ENCODE measurements at places on chromosomes 12 and 14.
A peak's percentile ranks its signal among the peaks of the same experiment; 100 is the strongest.

GRCh38 chr12:14239350-14239934, 126.0 kb upstream of the ATF7IP start:
- peak; percentile 83 for DNase-seq

DNA sequence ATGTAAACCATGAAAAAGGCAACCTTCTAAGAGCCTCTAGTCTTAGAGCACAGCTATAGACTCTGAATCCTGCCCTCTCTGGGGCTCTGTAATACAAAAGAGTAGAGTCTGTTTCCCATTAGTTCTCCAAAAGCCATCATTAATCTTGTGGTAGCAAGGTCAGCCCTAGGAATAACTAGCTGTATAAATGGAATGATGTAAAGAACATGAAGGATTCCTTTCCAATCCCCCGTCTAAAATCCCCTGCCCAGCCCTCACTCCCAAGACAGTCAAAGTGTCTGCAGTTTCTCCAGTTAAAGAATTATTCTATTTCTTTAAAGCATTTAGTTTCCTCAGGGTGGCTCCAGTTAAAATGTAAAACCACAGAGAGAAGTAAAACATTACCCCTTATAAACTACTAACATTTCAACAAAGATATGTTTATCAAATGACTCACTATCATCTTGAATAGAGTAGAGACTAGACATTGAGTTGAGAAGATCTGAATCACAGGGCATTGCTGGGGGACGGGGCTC, 104.2 kb downstream of the ST8SIA1 start:
- peak; percentile 92 for DNase-seq

DNA sequence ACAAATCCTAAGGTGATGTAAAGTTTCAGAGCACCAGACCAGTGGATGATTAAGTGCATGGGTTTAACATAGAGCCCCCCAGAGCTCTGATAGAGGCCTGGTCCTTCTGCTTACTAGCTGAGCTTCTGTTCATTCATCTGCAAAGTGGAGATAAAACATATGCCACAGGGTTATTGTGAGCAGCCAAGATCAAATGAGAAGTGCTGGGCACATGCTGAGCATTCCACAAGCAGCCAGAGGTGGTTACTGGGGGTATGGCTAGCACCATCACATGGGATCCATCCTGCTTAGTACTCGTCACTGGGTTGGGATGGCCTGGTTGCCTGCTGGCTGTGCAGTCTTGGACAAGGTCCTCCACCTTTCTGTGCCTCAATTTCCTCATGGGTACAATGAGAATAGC, 18.0 kb upstream of the SMUG1 start:
- DNase-seq, result no peak

DNA sequence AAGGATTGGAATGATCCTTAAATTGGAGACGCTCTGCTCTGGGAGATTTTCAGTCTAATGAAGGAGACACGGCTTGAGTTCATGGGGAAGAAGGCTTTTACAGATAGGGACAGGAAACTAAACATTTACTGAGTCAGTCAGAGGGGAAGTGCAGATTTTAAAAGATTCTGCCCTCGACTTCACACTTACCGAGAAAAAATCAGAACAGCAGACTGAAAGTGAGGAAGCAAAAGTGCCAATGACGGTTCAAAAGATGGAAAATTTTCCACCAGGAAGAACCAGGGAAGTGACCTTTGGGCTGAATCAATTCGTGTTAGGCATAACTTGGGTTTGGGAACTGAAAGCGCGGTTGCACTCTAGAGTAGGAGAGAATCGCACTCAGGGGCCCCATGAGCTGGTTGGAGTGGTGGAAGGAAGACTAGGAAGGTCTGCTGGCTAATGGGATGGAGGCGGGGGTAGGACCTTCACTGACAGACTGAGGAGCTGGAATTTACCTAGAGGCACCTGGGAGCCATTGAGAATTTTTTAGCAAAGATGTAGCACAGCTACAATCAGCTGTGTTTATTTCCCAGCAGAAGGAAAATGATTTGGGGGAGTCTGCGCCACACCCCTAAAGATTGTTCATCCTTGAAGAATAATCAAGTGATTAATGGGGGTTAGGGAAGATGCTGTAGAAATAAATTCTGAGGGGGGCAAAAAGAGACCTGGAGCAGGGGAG, 1.2 kb downstream of the KCNK13 start:
- DNase-seq, result no peak

- DNase-seq, result peak; percentile 39
These were observed 35.0 kb upstream of the NAV3 start for GRCh38 chr12:77795699-77796098.

GRCh38 chr14:104856157-104856868, 8.8 kb upstream of the CEP170B start:
- no peak for DNase-seq

DNA sequence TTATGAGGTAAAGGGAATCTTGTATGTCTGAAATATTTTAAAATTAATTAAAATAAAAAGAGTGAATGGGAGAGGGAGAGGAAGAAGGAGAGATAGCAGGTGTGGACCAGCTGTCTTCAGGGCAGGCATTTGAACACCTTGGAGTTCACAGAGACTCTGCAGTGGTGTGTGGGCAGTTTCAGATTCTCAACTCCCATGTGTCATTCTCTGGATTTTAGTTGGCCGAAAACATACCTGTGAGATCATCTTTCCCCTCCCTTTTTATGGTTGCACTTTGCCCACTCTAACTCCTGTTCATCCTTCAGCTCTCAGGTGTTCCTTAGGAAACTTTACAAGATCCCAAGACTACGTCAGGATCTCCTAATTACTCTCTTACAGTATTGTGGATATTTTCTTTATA, 108.1 kb downstream of the ERC1 start:
- no peak for DNase-seq

DNA sequence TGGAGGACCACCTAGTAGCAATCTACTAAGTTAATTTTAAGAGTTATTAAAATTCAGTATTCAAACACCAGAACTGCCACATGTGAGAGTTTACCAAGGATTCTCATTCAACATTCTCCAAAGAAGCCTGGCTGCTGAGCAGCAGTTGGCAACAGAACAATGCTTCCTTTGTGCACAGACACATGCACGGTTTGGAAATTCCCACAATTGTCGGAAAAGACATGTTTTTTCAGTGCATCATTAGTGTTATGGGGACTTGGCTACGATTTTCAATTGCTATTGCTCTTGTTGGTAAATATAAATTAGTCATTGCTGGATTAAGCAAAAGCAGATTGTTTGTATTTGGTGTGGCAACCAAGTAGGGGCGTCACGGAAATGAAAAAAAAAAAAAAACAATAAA, 22.2 kb downstream of the ST8SIA1 start:
- no peak for DNase-seq

DNA sequence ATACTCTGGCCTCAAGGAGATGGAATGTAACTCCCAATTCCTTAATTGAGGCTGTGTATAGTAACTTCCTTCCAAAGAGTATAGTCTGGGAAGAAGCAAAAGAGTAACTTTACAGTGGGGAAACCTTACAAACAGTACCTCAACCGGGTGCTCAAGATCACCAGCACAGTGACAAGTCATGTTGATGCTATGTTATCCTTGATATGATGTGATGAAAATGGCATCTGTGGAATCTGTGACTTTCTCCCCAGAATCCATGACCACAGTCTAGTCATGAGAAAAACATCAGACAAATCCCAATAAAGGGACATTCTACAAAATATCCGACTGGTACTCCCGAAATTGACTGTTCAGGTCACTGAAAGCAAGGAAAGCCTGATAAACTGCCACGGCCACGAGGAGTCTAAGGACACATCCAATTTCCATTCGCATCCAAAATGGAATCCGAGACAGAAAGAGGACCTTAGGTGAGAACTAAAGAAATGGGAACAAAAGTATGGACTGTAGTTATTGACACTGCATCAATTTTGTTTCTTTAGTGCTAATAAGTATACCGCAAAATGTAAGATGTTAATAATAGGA, 97.3 kb upstream of the FRMD6 start:
- peak; percentile 96 for DNase-seq

- no peak for DNase-seq
These were observed 78.9 kb downstream of the NOS1 start for GRCh38 chr12:117282490-117282889.

DNA sequence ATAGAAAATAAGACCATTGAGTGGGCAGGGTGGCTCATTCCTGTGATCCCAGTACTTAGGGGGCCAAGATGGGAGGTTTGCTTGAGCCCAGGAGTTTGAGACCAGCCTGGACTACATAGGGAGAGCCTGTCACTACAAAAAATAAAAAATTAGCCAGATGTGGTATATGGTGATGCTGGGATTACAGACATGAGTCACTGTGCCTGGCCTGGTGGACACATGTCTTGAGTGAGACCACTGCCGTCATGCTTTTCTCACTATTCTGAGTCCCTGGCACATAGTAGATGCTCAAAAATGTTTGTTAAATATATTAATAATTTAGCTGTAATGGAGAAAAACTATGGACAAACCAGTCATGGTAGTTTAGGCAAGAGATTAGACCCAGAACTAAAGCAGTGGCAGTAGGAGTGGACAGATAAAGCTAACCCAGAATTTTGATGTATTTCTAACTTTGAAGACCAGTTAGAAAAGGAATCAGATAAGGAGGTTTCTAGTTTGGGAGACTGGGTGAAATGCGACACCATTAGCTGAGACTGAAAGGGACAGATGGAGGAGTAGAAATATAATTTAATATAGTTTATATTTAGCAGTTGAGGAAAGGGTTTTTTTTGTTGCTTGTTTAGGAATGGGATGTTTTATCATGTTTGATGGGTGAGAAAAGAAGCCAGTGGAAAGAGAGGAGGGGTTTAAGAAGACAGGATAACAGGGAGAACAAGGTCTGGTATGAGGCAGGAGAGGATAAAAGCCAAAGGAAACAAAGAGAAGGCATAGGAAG, 7.4 kb upstream of the PTGES3 start:
- peak; percentile 28 for DNase-seq

GRCh38 chr14:82045339-82045738, 511.7 kb upstream of the SEL1L start:
- no peak for DNase-seq

DNA sequence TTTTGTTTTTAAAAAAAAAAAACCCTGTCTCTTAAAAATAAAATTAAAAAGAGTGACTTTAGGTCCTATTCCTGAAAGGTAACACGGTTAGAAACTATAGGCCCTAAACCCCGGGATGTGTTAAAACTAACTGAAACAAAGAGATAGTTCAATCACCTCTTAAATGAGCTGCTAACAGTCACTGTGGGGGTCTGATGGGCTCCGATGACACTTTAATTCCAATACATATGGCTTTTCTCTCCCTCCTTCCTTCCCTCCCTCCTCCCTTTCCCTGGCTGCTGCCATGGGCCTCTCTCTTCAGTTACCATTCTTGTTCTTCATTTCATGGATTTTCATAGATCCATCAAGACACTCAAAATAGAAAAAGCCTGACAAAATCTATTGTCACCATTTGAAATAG, 76.6 kb downstream of the RNF34 start:
- DNase-seq, result no peak

- no peak for DNase-seq
These were observed 137.7 kb upstream of the FGD4 start for GRCh38 chr12:32261638-32262037.

- no peak for DNase-seq
These were observed at the start of gene GUCY2C for GRCh38 chr12:14696265-14696741. TSS of gene GUCY2C (minus strand) at chr12:14696599. CDS start at chr12:14696448, 151 bp downstream.

- DNase-seq, result peak; percentile 72
These were observed 10.9 kb downstream of the ZNF664 start for GRCh38 chr12:123983822-123984485.

- no peak for DNase-seq
These were observed 5.3 kb downstream of the B4GALNT1 start for GRCh38 chr12:57627501-57628279.

- no peak for DNase-seq
These were observed 16.5 kb downstream of the NGDN start for GRCh38 chr14:23486036-23486435.

DNA sequence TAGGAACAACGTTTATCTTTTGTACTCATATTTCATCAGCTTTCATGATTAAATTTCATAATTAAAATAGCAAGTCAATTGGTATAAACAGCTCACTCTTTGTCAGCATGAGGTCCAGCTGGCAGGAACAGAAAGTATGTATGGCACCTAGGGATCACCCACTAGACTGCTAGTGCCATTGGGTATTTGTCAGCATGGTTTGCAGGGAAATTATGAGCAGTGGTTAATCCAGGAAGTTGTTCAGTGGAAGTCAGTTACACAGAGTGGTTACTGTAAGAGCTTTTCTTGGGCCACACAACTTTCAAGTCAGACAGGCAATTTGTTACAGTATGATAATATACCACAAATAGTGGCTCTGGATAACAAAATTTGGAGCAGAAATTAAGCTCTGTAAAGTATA, 340.3 kb upstream of the RGS6 start:
- DNase-seq, result peak; percentile 75

Measured in fibroblast of upper back skin (primary cell).